ENCODE measurements at places on chromosomes 5 and 9.

DNA sequence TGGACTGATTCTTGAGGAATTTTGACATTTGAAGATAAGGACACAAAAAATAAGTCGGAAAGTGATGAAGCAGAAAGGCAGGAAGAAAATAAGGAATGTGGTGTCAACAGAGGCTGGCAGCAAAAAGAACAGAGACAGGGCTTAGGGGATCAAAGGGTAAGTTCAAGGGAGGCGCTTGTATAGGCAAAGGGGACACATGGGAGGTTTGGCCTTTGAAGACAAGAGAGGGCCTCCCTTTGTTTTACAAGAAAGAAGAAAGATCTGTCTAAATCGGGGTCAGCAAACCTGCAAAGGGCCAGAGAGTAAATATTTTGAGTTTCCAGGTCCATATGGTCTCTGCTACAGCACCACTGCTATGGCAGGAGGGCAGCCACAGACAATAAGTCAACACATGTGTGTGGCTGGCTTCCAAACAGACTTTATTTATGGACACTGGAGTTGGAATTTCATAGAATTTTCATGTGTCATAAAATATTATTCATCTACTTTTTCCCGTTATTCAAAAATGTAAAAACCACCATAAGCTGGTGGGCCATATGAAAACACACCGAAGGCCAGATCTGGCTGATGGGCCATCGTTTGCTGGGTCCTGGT lies 112.0 kb upstream of the FBXL7 start:
- no peak for DNase-seq

DNA sequence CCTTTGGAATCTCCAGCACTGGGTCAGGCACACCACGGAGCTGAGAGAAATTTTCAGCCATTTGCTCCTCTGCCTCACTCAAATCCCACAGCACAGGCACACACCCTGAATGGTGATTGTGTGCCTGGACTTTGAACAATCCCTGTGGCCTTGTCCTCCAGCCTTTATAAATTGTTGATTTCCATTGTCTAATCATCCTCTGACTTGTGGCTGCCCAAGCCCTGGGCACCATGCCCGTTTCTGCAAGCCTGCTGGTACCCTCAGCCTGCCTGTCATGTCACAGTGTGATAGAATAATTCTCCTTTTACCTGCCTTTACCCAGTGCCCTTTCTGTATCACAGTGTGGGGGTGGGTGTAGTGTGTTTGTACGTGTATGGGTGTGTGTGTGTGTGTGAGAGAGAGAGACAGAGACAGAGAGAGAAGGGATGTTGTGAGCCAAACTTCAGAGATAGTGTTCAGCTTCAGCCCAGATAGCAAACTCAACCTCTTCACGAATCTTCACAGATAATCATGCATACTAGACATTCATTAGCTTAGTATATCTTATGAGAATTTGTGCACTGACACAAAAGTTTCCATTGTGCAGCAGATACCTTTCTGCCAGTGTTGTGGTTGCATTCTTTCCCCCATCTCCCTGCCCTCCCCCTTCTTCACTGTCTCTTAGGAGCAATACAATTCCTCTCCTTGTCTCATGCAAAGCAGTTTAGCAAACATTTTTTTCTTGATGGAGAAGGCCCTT lies 27.8 kb upstream of the SLC44A1 start:
- DNase-seq: no peak

GRCh38 chr5:124524552-124525232 lies 221.7 kb downstream of the ZNF608 start:
- DNase-seq: no peak

DNA sequence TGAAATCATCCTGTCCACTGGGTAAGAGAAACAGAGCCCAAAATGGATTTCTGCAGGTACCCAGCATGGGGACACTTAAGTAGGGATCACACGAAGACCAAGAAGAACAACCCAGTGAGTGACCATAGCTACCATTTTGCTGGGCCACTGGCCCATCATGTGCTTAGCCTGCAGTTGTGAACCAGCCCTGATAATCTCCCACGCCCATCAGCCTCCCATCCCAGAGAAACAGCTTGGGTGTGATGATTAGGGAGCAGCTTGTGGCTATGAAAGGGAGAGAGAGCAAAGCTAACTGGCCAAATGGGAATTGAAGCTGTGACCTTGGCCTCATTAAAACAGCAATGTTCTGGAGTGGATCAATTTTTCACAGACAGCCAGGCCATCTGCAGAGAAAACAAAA lies 138.5 kb downstream of the SLC24A2 start:
- no peak for DNase-seq

- DNase-seq: no peak
Measured at GRCh38 chr9:125745682-125746016, 1.5 kb upstream of the PBX3 start.

DNA sequence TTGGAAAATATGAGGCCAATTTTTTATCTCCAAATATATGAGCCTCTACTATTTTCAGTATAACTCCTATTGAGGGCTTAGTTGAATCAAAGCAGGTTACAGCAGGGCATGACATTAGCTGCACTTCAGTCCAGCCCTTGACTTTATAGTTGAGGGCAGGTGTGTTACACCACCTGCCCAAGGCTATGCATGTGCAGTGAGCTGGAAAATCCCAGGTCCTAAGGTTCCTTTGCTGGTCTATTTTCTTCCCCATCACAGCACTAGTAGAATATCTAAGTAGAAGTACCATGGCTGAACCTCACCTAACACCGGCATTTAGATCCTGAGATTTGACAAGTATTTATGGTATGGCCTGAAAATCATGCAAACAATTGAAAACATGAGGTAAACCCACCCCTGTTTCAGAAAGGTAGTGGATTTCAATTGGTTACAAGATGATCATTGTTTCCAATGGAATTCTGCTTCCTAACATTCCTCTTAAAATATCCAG lies 201.1 kb downstream of the SEMA5A start:
- DNase-seq: no peak

GRCh38 chr9:138098908-138099791 lies 221.6 kb downstream of the CACNA1B start:
- no peak for DNase-seq

GRCh38 chr5:163658702-163659567 lies 153.5 kb downstream of the MAT2B start:
- DNase-seq: no peak

DNA sequence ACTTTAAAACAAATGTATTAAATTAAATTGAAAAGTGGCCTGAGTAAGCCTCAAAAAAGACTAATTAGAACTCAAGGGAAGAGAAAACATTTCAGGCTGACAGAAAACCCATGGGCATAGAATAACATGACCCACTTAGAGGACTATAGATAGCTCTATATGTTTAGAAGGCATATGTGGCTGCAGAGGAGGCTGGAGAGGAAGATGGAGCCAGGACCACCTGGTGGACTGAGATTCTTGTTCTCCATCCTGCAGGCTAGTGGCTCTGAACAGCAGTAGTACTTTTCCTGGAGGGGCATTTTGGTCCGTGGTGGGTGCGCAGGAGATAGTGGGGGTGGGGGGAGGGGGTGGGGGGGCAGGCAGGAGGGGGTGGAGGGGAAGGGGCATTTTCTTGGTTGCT lies 10.3 kb upstream of the NPR2 start:
- no peak for DNase-seq

DNA sequence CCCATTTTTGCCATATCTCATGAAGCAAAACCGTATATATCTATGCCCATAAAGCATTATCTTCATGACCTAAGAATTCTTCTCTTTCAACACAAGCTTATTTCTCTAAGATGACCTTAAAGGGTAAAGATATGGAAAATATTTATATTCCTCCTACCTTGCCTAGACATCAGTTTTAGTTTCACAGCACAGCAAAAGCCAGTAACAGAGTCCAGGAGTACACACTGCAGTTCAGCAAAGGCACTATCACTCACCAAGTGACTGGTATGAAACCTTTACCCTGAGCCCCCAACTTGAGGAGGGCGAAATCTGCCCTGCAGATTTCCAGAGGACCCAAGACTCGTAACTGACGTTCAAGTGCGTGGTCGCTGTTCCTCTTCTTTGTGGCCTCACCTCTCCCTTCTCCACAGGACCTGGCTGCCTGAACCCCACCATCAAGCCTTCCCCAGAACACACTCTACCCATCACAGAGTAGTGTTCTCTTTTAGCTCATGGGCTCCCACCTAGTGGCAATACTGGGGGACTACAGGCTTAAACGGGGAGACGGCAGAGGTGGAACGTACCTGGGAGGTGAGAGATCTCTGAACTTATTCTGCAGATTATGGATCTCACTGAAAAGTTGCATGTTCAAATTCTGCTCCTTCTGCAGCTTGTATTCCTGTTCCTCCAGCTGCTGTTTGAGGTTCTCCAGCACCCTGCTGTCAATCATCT lies 141.0 kb downstream of the CDK5RAP2 start:
- DNase-seq: no peak

GRCh38 chr9:114311571-114312512 lies 11.1 kb upstream of the ORM1 start:
- DNase-seq: no peak

DNA sequence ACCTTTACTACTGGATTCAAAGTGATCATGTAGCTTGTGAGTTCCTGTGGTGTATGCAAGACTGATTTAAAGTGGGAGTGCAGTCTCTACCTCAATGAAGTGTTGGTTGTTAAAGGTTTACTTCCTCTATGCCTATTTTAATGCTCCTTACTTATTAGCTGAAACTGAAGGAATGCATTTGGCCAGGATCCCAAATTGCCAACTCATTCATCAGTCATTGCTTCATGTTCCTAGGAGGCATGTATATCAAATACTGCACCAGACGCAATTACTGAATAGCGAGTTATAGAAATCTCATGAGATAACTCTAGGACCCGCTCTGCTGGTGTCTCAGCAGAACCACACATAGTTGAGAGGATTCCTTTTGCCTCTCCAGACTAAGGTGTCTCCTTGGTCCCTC lies 143.0 kb upstream of the RPS23 start:
- no peak for DNase-seq

GRCh38 chr5:4983701-4984100 lies 156.4 kb upstream of the ADAMTS16 start:
- no peak for DNase-seq

GRCh38 chr5:96125231-96125891 lies 163.7 kb upstream of the ELL2 start:
- DNase-seq: no peak

GRCh38 chr9:98127226-98127625 lies 8.2 kb upstream of the TRIM14 start:
- no peak for DNase-seq

- DNase-seq: no peak
Measured at GRCh38 chr5:154647761-154648145, 107.4 kb upstream of the LARP1 start.

DNA sequence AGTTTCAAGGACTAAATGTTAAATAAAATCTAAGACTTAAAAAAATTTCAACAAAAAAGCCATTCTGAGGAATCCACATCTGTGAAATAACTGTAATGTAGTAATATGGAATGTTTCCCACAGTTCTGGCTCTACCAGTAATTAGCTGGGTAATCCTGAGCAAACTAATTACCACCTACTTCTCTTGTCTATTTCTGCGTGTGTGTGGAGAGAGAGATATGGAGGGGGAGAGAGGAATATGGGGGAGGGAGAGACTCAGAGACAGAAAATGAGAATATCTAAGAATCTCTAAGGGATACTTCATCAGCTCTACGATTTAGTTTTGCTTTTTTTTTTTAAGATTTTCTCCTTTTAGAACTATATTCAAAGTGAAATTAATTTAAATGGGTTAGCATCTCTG lies 28.0 kb downstream of the TBCA start:
- DNase-seq: no peak

DNA sequence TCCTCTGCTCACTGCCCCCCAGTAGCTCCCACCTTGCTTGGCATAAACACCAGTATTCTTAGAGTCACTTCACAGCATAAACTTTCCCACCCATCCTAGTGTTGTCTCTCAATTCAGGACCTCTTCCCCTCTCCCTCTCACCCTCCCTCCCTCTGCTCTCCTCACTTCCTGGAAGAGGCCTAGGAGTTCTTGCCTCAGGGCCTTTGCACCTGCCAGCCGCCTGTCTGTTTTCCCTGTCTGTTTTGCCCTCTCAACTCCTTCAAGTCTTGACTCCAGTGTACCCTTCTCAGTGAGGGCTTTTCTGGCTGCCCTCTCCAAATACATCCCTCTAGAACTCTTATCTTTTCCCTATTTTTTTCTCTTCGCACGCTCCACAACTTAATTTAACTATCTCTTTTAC lies 86.2 kb downstream of the ENTREP1 start:
- no peak for DNase-seq

DNA sequence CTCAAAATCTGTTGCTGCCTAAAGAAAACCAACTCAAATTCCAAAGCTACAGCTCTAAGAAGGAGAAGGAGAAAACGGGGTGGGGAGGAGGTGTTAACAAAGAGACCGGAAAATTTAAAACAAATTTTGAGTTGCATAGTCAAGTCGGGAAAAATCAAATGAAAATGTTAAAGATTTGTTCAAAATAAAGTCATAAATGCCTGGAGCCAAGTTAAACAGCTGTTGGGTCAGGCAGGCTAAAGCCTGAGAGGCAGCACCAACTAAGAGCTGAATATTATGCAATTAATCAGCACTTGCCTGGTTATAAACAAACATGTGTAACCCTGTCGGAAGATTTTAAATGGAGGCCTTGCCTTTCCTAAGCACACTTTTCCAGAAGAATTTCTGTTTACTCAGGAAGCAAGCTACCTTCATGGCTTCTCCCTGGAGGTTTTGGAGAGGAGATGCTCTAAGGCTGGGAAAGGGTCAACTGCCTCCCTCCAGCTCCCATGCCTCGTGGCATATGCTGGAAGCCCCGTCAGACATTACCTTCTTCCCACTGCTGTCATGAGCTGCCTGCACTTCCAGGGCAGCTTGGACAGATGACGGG lies 270.5 kb downstream of the DMRT2 start:
- DNase-seq: no peak

DNA sequence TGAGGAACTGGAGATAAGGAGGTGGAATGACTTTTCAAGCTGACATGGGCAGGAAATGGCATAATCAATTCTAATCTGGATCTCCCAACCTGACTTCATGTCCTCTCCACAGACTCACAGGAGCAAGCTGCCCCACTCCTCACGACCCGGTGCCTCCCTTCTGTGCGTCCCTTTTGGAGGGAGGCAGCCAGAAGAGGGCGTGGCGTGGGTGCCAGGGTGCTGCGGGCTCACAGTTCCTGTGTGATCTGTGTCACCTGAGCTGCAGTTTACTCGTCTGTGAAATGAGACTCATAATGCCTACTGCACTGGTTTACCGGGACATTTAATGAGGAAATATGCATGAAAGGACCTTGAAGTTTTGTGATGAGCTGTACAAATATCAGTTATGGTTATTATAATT lies 207.4 kb downstream of the DAB2IP start:
- DNase-seq: no peak
